ENCODE measurements at places on chromosomes 13 and 19.

DNA sequence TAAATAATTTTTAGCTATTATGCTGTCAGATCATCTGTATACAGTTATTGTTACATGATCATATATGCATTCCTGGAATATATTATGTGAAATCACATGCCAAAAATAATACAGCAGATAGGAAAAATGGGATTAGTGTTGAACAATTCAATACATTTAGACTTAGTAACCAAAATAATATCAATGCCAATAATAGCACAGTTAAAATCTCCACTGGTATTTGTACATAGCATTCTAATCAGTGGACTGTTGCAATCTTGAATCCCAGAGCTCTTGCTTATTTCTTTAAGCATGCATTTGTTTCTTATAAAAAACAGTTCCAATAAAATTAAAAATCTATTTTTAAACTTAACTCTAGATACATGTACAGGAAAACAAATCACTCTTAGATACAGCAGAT, 2772.2 kb downstream of the PCDH9 start:
- no peak for DNase-seq

DNA sequence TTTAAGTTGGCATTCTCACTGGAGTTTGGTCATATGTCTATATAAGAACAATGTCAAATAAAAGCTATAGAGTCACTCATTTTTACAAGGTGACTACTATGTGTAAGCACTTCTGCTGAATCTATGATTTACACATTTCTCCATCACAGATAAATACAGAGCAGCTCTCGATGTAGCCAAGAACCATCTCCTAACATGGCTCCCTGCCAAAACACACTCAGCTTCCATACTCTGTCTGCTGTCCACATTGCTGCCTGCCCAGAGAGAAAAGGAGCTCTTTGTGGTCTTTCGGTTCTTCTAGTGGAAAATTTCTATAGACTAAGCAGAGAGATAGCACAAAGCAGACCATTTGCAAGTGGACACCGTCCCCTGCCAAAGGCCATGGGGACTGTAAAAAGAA, 190.9 kb upstream of the KLF12 start:
- no peak for DNase-seq

DNA sequence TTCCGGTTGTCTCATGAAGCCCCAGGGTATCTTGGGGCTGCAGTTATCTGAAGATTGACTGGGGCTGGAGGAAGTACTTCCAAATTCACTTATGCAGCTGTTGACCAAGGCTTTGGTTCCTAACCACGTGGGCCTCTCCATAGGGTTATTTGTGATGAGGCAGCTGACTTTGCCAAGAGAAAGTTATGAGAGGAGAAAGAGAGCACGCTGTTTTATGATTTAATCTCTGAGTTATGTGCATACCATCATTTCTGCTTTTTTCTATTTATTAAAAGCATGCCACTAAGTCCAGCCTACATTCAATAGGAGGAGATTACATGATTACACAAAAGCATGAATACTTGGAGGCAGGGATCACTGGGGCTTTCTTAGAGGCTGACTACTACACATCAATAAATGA, 215.5 kb downstream of the NHLRC3 start:
- no peak for DNase-seq

- DNase-seq = no peak
These were observed 190.5 kb downstream of the NDFIP2 start for GRCh38 chr13:79671420-79671819.

GRCh38 chr13:82833923-82834322, 1048.4 kb downstream of the SLITRK1 start:
- no peak for DNase-seq
